ENCODE measurements at places on chromosomes 2 and 18.

DNA sequence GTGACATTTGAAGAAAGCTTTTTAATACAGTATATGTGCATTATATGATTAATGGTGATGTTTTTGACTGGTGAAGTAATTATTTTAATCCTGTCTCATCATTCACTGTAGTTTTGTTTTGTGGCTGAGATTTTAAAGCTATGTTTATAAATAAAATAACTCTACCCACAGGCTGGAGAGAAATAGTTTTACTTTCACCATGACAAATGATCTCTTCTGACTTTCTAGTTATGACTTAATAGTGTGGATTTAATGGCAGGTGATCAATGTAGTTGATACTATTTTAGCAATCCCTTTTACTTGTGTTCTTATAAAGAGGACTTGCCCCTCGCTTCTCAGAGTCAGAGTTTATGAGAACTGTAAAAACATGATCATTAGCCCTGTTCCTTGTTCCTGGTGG lies 289.5 kb upstream of the SIX3 start:
- DNase-seq: no peak

- DNase-seq: no peak
These were observed 426.3 kb upstream of the ZEB2 start for GRCh38 chr2:144946263-144946662.

GRCh38 chr2:162013514-162014475 lies 60.2 kb downstream of the DPP4 start:
- no peak for DNase-seq

DNA sequence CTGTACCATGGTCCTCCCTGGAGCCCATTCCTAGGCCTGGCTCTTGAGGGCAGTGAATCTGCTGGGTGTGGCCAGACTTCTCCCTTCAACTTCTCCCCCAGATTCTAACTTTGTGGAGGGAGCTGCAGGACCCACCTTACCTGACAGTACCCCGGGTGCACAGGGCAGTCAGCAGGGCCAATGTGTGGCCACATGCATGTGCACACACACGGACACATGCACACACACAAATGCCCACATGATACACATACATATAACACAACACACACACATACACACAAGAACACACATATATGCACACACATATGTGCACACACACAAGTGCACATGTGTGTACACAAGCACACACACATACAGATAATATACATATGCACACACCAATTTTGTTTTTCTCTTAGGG lies 300.0 kb upstream of the HS6ST1 start:
- DNase-seq: no peak

DNA sequence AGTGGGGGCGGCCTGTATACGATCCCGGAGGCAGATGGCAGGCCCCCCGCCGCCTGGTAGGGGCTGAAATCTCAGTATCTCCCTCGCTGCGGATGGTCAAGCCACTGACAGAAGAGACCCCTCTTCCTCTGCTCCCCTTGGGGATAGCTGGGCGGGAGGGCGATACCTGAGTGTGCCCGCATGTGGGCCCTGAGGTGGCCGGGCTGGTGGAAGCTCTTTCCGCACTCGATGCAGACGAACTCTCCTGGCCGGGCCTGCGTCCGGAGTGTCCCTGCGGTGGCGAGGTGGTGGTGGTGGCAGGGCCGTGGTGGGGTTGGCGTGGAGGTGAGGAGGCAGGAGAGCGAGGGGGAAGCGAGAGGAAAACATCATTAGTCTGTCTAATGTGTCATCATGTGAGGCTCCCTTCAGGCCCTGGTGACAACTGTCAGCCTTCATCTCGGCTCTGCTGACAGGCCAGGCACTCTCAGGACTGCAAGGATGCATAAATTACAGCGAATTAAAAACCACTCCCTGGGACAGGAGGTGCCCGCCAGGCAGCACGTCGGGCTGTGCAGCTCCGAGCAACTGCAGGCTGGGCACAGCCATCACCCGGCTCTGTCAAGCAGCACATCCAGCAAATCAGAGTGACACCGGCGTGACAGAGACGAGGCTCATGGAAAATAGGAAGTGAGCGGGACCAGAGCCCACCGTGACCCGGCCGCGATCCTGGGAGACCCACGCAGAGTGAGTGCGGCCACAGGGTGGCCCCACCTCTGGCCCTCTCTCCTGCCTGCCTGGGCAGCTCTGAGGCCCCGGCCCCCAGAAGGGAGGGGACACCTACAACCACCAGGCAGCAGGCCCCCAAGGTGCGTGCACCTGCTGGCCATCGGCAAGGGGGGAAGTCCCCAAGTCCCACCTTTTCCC lies 123.5 kb downstream of the ZNF516 start:
- DNase-seq: no peak

DNA sequence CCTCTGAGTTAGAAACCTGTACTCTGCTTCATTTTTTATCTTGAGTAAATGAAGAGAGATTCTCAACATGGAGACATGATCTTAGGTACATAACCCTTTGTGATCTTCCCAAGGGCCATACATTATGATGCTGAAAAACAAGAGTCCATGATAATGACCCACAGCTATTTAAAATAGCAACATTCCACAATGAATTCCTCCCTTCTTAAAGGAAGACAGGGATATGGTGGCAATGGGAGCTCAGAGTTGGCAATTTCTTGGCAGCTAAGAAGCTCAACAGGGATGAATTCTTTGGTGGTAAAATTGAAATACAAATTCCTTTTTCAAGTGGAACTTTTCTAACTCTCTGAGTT lies 638.5 kb downstream of the CNTNAP5 start:
- no peak for DNase-seq

- no peak for DNase-seq
These were observed 164.1 kb upstream of the FOSL2 start for GRCh38 chr2:28228434-28228995.

DNA sequence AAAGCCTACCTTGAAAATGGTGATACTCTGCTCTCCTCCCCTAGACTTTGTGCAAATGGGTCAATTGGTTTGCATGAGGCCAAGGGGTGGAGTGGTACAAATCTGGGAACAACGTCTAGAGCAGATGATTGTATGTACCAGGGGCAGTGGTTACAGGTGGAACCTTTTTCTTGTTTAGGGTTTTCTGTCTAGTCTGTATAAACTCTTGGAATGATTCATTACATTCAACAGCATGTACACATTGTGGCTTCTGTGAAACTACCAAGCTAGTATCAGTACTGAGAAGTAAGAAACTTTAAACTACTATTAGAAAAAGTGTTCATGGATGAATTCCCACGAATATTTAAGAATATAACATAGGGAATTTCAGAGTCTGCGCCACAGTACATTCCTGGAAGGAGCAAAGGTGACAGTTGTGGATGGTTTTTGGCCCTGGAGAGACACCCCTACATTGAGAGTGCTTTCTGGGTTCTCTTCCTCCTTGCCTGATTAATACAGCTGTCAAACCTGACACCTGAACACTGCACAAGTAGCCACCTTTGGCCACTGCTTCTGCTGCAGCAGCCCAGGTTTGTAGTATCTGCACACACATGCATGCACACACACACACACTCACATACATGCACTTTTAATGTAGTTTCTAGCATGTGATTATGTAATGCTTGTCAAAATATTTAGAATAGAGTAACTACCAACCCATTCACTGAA lies 30.0 kb downstream of the CFAP221 start:
- DNase-seq: no peak

DNA sequence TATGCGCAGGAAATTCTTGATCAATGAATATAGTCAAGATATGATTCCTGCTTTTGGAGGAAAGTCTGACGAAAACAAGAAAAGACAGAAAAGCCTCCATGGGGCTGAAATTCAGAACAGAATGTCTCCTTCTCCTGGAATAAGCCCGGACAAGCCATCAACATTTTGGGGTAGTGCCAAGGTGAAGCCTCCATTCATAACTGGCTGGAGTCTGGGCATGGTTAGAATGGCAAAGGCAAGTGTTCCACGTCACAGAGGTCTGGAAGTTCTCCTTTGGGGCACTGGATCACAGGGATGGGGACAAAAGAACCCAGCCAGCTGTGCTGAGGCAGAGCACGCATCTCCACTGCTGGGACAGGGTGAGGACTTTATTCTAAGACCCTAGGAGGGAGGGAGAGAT lies 505.7 kb downstream of the CMPK2 start:
- DNase-seq: no peak

GRCh38 chr2:18077704-18078103 lies 199.2 kb downstream of the KCNS3 start:
- no peak for DNase-seq

GRCh38 chr18:9619545-9619944 lies 5.2 kb upstream of the PPP4R1 start:
- no peak for DNase-seq

GRCh38 chr2:26438926-26439325 lies 37.2 kb downstream of the DRC1 start:
- DNase-seq: no peak

GRCh38 chr18:3207565-3207964 lies 12.2 kb downstream of the MYOM1 start:
- DNase-seq: no peak

- no peak for DNase-seq
These were observed 46.2 kb downstream of the RPRM start for GRCh38 chr2:153432381-153432780.

DNA sequence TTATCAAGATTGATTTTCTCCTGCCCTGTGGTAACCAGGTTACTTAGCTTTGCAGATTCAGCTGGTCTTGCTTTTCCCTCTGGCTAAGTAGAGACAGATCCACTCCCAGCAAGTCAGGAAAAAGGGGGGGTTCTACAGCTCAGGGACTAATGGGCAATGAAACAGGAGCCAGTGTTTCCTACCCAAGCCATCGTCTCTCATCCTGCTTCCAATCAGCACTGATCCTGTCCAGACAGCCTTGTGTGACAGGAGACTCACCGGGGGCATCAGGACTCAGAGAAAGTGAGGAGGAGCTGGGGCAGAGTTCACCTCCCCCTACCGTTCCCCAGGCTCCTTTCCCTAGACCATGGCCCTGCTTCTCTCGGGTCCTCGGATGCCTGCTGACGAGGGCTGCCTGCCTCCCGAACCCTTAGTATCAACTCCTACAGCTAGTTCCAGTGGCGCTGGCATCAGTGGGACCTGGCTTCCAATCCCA lies 307.6 kb downstream of the ALK start:
- DNase-seq: no peak

GRCh38 chr2:144358374-144358964 lies 161.4 kb downstream of the ZEB2 start:
- DNase-seq: no peak

DNA sequence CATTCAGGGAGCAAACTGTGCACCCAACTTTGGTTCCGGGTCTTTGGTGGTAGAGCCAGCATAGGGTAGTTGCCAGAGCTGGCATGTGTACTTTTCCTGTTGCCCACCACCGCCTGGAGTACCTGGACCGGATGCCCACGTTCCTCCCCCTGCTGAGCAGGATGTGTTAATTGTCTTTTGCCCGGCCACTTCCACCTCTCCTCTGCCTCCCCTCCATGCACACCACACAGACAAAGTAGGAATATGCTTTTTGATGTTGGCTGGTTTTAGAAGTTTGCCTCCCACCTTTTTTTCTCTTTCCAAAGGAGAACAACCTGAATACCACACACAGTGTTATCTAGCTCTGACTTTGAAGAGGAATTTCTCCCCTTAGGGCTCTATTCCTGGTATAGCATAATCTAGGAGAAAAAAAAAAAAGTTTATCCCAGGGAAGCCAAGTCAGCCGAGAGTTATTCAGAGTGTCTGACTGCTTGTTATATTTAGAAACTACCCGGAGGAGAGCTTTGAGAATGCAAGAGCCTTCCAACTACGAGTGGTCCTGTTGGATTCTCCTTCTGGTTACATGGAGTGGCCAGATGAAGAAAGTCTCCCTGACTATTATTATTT lies 111.9 kb downstream of the SETBP1 start:
- no peak for DNase-seq

DNA sequence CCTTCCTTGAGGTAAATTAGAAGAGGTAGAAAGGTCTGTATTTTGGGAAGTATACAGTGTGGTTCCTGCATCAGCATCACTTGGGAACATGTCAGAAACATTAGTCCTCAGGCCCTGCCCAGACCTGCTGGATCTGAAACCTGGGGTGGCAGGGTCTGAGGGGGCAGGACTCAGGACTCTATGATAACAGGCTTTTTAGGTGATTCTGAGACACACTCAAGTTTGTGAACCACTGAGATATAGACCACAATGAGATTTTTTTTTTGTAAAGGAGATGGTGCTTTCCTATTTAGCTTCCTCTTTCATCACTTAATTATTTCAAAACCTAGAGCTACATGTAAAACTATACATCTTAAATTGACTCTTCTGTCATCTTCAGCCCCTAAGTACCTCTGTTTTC lies 262.7 kb upstream of the SPOPL start:
- no peak for DNase-seq

DNA sequence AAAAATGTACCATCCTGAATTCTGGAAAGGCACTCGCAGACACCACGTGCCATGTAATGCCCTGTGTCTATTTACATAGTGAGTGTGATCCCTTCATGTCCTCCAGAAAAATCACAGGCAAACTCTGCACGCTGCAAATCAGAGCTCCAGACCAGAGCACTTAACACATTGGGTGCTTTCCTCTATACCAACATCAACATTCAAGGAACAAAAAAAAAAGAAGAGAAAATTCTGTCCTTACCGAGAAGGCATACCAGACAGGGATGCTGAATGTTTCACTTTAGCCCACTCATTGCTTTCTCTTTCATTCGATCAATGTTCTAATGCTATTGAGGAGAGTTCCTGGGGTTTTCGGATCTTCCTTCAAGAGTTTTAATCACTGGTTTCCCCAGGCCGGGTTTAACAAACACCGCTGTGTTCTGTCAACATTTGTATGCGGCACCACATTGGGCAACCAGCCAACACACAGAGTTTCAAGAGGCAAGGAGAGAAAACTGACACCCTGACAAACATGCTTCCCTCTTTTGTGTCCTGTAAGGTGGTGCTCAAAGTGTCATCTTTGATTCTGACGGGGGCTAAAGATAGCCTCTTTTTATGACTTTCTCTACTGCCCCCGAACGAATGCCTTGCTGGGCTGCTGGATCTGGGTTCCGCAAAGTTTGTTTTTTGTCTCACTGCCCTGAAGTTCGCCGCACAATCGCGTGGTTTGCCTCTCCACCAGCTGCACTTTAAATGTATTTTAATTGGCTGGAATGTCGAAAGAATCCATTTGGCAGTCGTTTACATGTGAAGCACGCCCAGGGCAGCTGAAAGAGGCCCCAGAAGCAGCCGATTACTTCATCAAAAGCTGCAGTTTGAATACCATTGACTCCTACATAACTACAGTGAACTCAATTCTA lies 106.4 kb upstream of the NCKAP5 start:
- no peak for DNase-seq
